MV-4-11 (cell line): ENCODE measurements at places on chromosomes 6 and 20.

DNA sequence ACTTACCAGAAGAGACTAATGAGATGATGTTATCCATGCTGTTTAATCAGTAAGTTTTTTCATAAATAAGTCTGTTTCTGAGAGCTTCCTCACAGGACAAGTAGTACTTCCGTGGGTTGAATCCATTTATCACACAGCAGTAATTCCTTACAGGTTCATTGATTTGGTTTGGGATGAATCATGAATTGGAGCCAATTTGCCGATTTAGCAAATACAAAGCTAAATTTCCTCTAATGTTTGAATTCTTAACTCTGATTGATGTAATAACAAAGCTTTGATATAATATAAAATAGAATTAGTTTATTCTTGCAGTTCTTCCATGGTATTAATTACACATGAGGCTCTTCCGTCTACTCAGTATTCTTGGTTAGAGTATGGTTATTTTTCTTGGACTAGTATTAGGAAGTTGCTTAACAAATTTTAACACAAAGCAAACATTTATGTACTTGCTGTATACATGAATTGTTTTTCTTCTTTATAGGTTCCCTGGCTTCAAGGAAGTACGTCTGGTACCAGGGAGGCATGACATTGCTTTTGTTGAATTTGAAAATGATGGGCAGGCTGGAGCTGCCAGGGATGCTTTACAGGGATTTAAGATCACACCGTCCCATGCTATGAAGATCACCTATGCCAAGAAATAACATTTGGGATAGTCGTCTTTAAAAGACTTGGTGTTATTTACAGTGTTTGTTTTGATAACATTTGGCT lies 7.6 kb upstream of the OTOR start:
- DNase-seq = no peak

- no peak for DNase-seq
Observed at GRCh38 chr6:169938262-169938701, 186.9 kb downstream of the ERMARD start.

DNA sequence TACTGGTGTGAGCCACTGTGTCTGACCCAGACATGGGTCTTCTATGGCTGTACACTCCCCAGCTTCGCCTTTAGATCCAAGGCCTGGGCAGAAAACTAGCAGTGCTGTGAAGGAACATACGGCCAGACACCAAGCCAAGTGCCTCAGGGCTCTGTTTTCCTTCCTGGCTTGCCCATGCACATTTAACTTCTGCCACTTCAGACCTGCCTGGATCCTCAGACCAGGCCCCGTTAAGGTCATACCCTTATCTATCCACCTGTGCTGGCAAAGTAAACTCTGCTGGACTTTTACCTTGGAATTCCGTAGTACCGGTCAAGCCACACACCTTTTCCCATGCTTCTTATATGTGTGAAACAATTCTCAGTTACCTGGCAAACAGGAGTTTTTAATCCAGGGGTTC lies 644.8 kb downstream of the PTPRT start:
- DNase-seq = no peak

DNA sequence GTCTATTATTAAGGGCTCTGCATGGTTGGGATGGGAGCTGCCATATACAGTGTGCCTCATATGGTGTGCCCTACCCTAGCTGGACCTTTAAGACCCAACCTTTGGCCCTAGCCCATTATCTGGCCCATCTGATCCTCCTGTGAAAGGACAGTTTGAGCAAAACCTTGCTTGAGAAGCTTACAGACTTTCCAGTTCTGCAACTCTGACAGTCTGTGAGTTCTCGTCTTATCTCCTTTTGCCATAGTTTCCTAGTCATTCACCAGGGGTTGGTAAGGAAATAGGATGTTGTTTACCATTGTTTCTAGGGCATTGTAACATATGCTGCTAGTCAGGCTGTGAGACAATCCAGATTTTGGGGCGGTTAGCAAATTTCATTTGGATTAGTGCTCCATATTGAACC lies 17.2 kb downstream of the CTNNBL1 start:
- DNase-seq = no peak

DNA sequence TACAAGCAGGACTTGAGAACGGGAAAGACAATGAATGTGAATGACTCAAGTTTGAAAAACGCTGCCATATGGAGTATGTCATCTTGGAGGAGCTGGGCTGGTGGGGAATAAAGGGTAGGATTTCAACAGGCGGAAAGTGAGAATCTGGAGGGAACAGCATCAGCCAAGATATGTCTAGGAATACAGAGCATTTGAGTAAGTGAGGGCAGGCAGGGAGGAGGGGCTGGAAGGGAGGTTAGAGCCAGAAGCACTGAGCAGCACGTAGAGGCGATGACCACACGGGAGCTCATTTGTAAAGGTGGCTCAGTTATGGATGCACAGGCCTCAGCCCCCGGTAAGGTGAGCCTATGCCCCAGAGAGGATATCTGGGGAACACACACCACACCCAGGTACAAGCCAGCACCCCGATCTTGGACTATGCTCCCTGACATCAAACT lies 115.1 kb downstream of the ZMYND8 start:
- no peak for DNase-seq

GRCh38 chr6:36519352-36519751 lies 27.9 kb downstream of the STK38 start:
- DNase-seq = no peak

- DNase-seq = no peak
Observed at GRCh38 chr6:33404884-33405283, 5.9 kb upstream of the PHF1 start.

GRCh38 chr6:119174879-119175817 lies 96.7 kb upstream of the FAM184A start:
- DNase-seq = no peak

GRCh38 chr20:57496592-57496991 lies 28.3 kb downstream of the CTCFL start:
- no peak for DNase-seq

DNA sequence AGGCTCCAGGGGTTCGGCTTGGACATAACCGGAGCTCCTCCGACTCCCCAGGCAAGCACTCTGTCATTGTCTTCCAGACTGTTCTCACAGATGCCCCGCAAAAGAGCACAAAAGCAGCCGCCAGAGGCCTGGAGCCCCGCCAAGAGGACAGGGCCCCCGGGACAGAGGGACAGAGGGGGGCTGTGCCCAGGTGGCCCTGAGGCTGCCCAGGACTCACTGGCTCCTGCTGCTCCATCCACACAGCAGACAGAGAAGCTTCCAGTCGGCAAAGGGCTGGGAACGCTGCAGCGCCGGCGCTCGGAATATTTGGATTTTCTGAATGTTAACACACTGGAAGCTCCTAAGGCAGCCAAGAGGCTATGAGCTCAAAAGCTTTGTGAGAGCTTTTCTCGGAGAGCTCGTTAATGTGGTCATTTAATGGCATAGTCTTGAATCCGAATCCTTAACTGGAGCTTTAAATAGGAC lies 68.0 kb upstream of the QKI start:
- no peak for DNase-seq

- no peak for DNase-seq
Observed at GRCh38 chr6:143160015-143160414, 99.3 kb downstream of the AIG1 start.

DNA sequence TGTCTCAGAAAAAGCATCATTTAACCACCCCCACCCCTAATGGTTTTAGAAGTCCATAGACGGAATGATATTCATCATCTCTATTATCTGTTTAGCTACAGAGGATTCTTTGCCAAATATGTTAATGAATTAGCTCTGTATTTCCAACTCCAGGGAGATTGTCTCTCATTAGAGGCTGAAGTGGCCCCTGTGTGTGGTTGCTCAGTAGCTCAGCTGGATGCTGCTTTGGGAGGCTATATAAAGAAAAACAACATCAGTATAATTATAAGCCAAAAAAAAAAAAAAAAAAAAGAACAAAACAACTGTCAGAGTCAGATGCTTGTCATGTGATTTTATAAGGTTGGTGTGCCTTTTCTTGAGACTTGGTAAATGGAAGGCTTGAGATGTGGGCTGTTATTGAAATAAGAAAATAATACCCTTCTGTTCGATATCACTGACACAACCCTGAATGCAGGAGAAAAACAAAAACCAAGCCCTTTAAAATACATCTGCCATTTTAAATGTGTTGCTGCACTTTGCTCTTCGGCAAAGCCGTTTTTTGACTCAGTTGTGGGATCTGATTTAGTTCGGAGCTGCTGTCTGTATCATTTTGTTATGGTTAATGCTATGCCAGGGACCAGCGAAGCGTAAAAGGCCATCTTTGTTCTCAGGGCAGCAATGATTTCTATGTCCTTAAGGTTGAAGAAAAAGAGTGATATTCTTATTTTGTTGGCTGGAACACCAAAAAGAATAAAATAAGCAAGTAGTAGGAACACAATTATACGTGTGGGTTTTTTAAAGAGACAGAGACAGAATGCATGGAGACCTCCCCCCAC lies 422.6 kb downstream of the QKI start:
- DNase-seq = no peak

DNA sequence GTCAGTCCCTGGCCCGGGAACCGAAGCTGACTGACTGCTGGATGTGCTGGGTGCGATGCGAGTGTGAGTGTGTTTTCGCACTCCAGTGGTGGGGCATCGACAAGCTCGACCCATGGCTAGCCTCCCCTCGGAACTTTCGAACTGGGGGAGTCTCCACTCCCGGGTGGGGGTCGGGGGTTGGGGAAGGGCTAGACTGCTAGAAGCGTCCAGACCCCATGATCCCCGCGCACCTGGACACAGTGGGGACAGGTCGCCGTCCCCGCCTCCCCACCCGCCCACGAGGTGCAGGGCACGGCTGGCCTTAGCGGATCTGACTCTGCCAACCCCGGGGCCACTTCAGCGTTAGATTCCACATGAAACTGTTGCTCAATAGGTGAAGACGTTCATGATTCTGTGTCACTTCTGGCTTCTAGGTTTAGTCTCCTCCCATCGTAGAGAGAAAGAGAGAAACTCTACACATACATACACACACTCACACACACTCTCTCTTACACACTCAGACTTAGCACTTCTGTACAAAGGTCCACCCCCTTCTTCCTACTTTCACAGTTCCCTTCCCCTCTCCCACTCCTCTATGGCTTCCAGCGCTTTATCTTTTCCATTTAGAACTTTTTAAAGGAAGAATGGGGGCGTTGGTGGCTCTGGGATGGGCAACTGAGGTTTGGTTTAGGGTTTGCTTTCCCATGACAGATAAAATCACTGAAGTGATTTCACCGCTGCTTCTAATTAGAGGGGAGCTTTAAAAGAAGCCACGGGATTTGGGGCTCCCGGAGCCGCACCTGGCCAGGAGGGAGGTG lies 5.1 kb upstream of the TFAP2A start:
- DNase-seq = peak; percentile 79

GRCh38 chr20:44388466-44389023 lies 33.0 kb downstream of the HNF4A start:
- DNase-seq = peak; percentile 47

- DNase-seq = no peak
Observed at GRCh38 chr6:112384511-112384910, 37.4 kb downstream of the RFPL4B start.

GRCh38 chr6:71457929-71458328 lies 169.3 kb downstream of the OGFRL1 start:
- DNase-seq = no peak

DNA sequence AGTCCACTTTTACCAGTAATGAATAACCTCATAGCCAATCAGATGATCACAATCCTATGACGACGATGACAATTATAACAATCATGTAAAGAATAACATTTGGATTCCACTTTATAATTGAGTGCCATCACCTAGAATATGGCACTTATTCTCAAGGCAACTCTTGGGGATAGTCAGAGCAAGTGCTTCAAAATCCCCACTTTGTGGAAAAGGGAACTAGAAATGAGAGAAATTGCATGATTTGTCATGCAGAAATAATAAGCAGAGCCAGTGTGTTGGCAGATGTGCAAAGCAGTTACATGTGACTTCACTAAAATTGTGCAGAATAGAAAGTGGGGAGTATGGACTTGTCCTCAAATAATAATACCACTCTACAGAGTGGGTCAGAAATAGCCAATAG lies 41.3 kb downstream of the FRK start:
- DNase-seq = no peak

GRCh38 chr6:52162940-52163908 lies 23.0 kb upstream of the IL17A start:
- no peak for DNase-seq

DNA sequence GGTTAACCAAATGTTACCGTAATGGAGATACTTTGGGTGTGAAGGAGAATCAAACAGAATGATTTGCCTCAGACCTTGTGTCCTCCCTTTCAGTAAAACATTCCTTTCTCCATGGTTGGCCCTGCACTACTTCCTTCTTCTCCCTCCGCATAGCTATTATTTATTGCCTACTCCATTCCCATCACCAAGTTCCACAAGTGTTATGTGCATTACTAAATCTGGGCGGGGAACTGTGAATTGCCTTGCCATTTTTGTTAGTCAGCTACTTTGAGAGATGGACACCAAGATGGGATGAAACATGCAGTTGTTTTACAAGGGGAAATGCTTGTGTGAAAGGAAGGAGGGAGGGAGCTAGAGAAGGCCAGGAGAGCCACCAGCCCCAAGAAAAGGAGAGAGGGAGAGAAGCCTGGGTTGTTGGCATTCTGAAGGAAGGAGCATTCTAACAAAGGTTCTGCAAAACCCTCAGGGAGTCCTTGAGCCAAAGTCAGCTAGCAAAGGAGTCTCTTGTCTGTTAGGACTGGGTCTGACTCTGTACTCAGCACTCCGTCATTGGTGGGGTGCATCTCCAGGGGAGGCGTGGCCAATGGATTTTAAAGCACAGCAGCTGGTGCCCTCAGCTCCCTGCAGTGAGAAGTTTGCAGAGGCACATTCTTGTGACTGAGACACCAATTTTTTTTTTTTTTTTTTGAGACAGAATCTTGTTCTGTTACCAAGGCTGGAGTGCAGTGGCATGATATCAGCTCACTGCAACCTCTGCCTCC lies 83.6 kb upstream of the CHD6 start:
- no peak for DNase-seq

GRCh38 chr6:11734861-11735613 lies 43.6 kb downstream of the ADTRP start:
- no peak for DNase-seq

DNA sequence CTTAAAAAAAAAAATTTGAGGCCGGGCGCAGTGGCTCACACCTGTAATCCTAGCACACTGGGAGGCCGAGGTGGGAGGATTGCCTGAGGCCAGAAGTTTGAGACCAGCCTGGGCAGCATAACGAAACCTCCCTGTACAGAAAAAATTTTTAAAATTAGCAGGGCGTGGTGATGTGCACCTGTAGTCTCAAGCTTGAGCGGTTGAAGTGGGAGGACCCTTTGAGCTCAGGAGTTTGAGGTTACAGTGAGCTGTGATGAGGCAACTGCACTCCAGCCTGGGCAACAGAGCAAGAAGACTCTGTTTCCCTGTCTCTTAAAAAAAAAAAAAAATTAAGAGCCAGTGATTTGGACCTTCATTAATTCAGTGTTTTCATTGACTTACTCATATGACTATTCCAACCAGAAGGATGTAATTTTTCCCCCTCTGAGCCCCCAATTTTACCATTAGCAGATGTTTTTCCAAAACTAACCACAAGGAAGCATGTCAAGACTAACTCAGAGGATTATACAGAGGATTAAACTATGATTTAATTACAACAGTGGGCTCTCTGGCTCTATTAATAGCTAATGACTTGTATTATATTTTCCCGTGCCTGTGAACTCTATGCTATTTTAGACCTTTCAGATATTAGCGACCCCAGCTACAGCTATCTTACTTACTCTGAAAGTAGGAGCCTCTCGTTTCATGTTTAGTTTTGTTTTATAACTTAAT lies 75.1 kb downstream of the ARID1B start:
- DNase-seq = no peak
